Fibroblast of villous mesenchyme (primary cell): ENCODE measurements at places on chromosomes 5 and 9. TPM values are rescaled to one million over a fixed set of nuclear protein-coding genes. Genes with fewer than 3 reads are reported as not detected.

The PCDHGA12 gene
- total RNA-seq = 15.5 and 18.7 TPM in 2 replicates

The ANKRD20A1 gene
- not detected in 2 replicates for total RNA-seq

The POLR3G gene
- total RNA-seq = 4.5 and 5.2 TPM in 2 replicates

The TSSK1B gene
- total RNA-seq = 0.43 and 0.64 TPM in 2 replicates

The FOXD4 gene
- under 0.01 and 0.43 TPM in 2 replicates for total RNA-seq

The COL5A1 gene
- total RNA-seq = 295 and 502 TPM in 2 replicates

The IL9 gene
- total RNA-seq = not detected in 2 replicates

The SOX30 gene
- under 0.01 TPM in 1 of 2 replicates, not detected in the other for total RNA-seq

The C9orf50 gene
- total RNA-seq = 0.32 TPM in 1 of 2 replicates, not detected in the other

The C1QTNF3 gene
- 0.86 and 1.9 TPM in 2 replicates for total RNA-seq

The PRRX2 gene
- total RNA-seq = under 0.01 and 1.6 TPM in 2 replicates

The HEMGN gene
- not detected in 2 replicates for total RNA-seq

The CAMK4 gene
- 1.3 and 3.2 TPM in 2 replicates for total RNA-seq

The GBGT1 gene
- 4.7 and 5.8 TPM in 2 replicates for total RNA-seq

The NR6A1 gene
- total RNA-seq = under 0.01 and 0.32 TPM in 2 replicates

The ZCCHC7 gene
- total RNA-seq = 16.1 and 25.0 TPM in 2 replicates

The PGM5 gene
- 2.6 and 5.8 TPM in 2 replicates for total RNA-seq

The PRR16 gene
- total RNA-seq = 11.6 and 22.0 TPM in 2 replicates

The TLE4 gene
- 48.3 and 79.0 TPM in 2 replicates for total RNA-seq

The C9 gene
- total RNA-seq = under 0.01 TPM in 1 of 2 replicates, not detected in the other

The LIX1 gene
- under 0.01 TPM in 1 of 2 replicates, not detected in the other for total RNA-seq
